Urinary bladder (tissue), 4 donors: ENCODE measurements at places on chromosomes 12 and 14. TPM values are rescaled to one million over a fixed set of nuclear protein-coding genes. Genes with fewer than 3 reads are reported as not detected.

Gene HOTAIR
- total RNA-seq, result 1.1 TPM

Gene GRIP1
- 9.8 TPM for total RNA-seq

Gene OTOGL
- total RNA-seq, result 4.5 TPM

Gene TOMM20L
- not detected for total RNA-seq

Gene GLTP
- 60.2 TPM for total RNA-seq

Gene ANG
- 7.8 TPM for total RNA-seq

Gene PMEL
- 1.5 TPM for total RNA-seq
